ENCODE measurements at places on chromosomes 1 and 21.
A peak's percentile ranks its signal among the peaks of the same experiment; 100 is the strongest.

DNA sequence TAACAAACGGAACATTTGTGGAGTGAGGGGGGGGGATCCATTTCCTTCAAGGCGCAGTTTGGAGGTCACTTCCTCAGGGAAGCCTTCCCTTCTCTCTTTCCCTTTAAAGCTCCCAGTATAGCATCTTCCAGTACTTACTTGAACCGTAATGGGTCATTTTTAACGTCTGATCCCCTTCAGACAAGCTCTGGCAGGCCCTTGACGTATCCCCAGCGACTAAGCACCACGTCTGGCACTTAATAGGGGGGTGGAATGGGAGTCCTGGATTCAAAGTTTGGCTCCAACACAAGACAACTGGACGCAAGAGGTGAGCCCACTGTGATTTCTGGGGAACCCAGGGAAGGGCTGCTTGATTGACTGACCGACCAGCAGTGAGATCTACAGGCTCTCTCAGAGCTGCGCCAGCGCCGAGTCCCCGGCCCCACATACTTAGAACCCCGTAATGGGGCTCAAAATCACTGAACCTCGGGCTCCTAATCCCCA, 441 bp downstream of the YARS1 start:
- DNase-seq, result peak; percentile 22

- DNase-seq, result no peak
These were observed 18.4 kb upstream of the IL10 start for GRCh38 chr1:206790502-206791250.

GRCh38 chr1:16184557-16185303, 27.7 kb downstream of the ARHGEF19 start:
- DNase-seq, result no peak

- DNase-seq, result no peak
These were observed 31.1 kb downstream of the RAB3GAP2 start for GRCh38 chr1:220241072-220241663.

GRCh38 chr1:218346391-218347204, 1.5 kb downstream of the TGFB2 start:
- no peak for DNase-seq

- peak; percentile 64 for DNase-seq
These were observed 47.1 kb upstream of the DMBX1 start for GRCh38 chr1:46442317-46443161.

- DNase-seq, result peak; percentile 78
These were observed 98.9 kb upstream of the BACE2 start for GRCh38 chr21:41068967-41069642.

DNA sequence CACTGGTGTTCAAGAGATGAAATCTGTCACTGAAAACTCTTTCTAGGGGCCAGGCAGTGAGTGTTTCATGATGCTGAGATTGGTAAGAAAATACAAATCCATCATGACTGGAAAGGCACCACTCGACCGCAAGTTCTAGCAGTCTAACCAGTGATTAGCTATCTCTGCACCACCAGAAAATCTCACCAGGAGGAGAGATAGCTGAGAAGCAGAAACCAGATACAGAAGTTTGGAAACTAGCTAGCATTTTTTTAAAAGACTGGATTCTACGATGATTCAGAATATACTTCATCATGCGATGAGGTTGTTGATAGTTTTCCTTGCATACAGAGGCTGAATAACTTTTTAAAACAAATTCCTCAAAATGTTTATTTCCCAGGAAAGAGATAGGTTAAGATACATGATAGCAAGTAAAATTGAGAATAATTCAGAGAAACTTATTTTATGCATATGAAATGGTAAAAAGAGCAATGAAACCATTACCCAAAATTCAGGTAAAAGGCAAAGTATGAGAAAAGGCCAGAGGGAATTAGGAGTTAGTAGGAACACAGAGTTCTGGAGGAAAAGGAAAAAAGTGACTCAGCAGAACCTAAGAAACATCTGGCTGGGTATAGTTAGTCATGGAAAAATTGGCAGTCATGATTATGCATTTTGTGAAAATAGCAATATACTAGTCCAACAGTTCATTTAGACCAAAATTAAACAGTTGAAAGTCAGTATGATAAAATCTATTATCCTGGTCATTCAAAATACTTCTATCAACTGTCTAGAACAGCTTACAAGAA, 3.3 kb upstream of the F3 start:
- no peak for DNase-seq

- no peak for DNase-seq
These were observed 13.9 kb upstream of the LY9 start for GRCh38 chr1:160781914-160782689.

DNA sequence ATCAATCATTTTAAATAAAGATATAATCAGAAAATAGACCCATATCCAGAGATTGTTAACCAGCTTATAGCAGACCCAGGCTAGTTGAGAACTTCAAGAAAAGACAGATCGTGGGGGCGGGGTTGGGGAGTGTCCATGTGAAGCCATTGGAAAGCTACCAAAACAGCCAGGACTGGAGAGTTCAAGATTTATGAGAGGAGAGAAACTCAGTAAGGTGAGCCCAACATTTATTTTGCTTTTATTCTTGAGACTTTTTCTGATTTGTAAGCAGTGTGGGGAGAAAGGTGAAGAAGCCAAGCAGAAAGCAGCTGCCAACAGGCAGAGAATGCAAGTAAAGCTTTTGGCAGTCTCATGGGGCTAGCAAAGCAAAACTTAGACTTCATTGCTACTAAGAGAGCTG, 179.9 kb downstream of the VPS13D start:
- no peak for DNase-seq

DNA sequence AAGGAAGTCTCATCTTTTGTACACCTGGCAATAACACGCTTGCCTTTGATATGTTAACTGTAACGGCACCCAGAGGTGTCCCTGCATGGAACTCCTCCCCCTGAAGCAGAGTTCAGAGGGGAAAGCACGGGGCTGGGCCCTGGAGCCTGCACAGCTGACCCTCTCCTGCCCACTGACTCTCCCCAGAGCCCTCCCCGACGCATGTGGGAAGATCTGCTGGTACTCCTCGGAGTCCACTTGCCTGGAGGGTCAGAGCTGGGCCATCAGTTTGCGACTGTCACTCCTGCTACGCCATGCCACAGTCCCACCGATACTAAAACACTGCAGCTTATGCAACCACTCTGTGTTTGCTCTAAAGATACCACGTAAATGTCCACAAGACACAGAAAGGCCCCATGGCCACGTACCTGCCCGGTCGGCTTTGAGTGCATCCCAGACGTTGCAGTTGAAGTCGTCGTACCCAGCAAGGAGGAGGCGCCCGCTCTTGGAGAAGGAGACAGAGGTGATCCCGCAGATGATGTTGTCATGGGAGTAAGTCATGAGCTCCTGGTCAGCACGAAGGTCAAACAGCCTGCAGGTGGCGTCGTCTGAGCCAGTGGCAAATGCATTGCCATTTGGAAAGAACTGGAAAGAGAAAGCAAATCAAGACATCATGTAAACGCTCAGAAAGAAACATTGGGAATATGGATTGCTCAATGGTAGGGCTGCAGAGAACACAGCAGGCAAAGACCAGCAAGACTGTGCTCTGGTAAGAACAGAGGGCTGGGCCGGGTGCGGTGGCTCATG, 10.6 kb upstream of the NADK start:
- DNase-seq, result no peak

DNA sequence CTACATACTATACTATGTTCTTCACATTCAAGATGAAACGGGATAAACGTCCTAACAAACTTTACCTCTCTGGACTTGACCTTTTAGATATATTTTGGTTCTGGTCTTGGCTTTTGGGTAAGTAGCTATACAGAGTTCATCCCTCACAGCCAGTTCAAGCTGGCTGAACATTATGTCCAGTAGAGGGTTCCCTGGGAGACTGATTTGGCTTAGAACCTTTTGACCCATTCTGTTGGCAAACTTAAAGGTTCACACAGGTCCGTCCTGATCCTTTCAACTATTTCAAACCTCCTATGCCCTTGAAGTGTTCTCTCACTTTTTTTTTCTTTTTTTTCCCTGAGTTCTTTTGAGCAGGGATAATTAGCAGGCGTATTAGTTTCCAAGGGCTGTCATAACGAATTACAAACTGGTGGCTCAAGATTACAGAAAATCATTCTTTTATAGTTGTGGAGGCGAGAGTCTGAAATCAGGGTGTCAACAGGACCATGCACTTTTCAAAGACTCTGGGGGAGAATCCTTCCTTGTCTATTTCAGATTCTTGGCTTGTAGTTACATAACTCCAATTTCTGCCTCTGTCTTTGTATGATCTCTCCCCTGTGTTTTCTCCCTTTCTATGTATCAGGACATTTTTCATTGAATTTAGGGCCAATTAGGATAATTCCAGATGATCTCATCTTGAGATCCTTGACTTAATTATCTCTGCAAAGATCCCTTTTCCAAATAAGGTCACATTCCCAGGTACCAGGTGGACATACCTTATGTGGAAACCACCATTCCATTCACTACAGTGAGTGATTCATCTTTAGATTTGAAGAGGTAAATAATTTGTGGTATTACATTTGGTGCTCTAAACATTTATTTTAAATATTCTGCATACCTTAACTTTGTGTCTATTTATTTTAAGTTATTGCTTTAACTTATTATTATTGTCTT, 257.4 kb upstream of the USP25 start:
- no peak for DNase-seq

GRCh38 chr1:57157818-57158603, 192.2 kb upstream of the C8B start:
- no peak for DNase-seq

DNA sequence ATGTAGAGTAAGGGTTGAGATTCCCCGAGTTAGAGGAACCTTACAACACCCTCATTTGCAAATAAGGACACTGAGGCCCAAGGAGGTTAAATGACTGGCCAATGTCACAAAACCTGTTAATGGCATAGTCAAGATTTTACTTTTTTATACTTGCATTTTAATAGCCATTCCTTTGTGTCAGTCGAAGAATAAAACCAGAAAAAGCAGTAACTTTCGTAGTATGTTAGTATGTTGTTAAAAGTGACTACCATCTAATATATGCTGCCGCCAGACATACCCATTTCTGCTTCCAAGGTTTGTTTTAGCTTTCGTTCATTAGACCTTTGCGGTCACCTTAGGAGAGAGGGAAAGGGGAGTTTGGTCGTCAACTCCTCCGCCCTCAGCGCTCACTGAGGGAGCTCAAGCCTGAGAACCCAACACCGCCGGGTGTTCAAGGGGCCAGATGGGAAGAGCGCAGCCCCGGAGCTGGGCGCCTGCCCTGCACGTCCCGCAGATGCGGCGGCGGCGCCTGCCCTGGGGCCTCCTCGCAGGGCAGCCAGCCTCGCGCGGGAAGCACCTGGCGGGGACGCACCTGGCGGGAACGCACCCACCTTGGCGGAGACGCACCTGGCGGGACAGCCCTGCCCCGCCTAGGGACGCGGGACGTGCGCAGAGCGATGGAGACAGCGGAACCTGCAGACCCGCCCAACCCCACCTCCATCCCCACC, 466 bp downstream of the VPS26C start:
- DNase-seq, result no peak

DNA sequence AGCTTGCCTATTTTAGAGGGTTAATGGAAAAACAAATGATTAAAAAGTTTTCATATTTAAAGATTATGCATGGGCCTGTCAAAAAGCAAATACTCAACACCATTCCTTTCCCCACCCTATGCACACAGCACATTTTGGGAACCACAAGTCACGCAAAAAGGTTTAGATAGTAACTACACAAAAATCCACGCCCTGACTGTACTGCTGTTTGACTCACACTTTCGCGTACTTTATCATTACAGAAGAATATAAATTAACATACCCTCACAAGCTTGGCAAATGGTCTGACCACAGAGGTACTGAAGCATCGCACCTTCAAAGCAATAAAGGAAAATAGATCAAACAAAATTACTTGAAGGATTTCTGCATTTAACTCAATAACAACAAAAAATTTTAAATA, 1.4 kb downstream of the ATP5PO start:
- no peak for DNase-seq

DNA sequence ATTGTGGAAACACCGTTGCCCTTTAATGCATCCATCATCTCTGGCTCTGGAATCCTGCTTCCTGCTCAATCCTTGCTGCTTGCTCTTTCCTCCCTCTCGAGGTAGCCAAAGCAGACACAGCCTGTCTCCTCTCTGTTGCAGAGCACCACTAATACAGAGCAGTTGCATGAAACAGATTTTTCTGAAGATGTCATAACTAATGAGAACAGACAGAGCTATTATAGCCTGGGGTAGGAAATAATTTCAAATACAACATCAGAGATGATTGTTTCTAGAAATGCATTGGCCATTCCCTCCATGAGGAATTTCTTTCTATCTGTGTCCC, 23.3 kb upstream of the ACBD6 start:
- no peak for DNase-seq

GRCh38 chr21:40840401-40841125, 6.4 kb downstream of the DSCAM start:
- no peak for DNase-seq

- DNase-seq, result no peak
These were observed 728.6 kb downstream of the PTPRU start for GRCh38 chr1:29964718-29965533.

DNA sequence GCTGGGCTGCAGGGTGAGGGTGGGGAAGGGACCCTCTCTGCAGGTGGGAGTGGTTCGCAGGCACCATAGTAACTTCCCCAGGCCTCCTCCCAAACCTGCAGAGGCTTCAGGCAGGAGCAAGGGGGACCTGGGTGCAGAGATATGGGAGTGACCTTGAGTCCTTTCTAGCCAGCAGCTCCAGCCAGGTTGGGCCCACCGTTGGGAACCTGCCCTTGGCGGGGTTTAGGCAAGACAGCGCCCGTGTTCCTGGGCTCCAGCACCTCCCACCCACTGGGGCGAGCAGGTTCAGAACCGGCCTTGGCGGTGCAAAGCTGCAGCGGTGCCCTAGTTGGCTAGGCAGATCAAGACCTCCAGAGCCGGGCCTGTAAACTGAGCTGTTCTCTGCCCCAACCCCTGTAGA, 2.2 kb upstream of the PRDM16 start:
- DNase-seq, result peak; percentile 67

GRCh38 chr1:231442735-231443134, 20.6 kb upstream of the EGLN1 start:
- no peak for DNase-seq

DNA sequence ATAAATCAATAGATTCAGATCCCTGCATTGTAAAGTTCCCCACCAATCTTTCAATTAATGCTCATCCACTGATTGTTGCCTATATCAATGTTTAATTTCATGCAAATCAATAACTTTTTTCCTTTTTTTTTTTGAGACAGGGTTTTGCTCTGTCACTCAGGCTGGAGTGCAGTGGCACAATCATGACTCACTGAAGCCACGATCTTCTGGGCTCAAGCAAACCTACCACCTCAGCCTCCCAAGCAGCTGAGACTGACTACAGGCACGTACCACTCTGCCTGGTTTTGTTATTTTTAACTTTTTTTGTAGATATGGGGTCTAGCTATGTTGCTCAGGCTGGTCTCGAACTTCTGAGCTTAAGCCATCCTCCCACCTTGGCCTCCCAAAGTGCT, 25.7 kb downstream of the DIO1 start:
- DNase-seq, result no peak

GRCh38 chr1:207366022-207366421, 44.5 kb downstream of the CD55 start:
- DNase-seq, result no peak
